ENCODE measurements at places on chromosomes 5 and 9.
A peak's percentile ranks its signal among the peaks of the same experiment; 100 is the strongest.

DNA sequence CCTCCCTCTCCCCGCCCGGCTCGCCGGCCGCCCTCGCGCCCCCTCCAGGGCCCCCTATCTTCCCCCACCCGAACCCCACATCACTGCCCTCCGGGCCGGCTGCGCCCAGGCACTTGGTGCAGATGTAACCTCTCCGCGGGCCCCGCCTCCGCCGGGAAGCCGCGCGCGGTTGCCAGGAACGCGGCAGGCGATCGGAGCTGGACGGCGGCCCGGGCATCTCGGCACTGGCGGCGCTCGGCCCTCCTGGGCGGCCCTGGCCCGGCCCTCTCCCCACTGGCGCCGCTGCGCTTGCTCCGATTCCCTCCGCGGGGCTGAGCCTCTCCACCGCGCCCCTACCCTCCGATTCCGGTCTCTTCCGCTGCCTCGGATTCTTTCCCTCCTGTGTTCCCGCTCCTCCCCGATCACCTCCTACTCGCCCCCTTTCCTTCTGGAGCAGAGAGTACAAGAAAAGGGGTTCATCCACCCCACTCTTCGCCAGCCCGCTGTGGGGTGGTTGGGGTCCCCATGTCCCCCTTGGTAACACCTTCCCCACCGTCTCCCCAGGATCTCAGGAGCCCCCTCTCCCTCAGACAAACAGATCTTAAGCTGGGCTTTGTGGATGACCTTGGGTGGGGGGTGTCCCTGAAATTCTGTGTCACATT, 70.6 kb downstream of the C9orf50 start:
- DNase-seq = no peak

DNA sequence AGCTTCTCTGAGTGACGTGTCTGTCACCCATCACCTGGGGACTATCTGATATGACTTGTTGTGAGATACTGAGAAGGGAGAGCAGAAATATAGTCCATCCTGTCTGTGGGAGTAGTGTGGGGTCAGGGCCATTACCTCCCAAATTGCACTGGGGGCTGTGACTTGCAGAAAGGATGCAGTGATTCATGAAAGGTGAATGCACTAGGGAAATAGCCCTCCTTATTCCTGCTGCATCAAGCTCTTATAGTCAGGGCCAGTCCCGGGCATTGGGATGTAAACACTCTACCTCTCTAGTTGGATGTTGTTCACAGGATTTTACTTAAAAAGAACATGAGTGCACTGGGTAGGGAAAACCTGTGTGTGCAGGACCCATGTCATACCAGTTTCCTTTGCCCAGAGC, 124.8 kb downstream of the STK32A start:
- no peak for DNase-seq

GRCh38 chr5:150036513-150036912, 36.0 kb downstream of the HMGXB3 start:
- DNase-seq = peak; percentile 95

DNA sequence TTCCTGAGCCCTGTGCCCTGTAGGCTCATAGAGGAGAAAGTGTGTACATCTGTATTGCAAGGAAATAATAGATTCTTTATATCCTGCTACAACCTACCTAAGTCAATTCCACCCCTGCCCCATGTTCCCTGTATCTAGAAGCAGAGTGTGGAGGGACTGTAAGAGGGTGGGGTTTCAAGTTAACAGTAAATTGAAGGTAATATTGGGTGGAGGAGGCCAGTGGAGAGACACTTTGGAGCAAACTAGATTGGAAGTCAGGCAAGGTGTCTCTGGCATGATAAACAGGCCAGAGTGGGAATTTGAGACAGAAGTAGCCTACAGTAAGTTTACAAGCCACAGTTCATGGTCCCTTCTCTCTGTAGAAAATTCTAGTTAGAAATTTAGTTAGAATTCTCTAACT, 2.3 kb upstream of the HEMGN start:
- no peak for DNase-seq

DNA sequence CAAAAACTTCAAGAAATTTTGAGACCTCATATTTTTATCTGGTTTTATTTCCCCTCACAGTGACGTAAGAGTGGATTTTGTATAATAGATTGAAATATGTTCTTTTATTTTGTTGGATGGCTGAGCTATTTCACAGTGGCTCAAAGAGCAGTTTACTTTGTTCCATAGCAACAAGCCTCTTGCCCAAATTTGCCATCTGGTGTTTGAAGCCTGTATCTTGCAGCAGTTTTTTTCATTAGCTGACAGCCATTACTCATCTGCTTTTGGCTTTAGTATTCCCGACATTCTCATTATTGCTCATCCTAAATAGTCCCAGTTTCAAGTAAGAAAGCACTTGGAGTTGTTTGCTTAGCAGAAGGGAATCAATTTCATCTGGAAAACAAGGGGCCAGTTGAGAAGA, 36.3 kb downstream of the GDA start:
- DNase-seq = no peak

DNA sequence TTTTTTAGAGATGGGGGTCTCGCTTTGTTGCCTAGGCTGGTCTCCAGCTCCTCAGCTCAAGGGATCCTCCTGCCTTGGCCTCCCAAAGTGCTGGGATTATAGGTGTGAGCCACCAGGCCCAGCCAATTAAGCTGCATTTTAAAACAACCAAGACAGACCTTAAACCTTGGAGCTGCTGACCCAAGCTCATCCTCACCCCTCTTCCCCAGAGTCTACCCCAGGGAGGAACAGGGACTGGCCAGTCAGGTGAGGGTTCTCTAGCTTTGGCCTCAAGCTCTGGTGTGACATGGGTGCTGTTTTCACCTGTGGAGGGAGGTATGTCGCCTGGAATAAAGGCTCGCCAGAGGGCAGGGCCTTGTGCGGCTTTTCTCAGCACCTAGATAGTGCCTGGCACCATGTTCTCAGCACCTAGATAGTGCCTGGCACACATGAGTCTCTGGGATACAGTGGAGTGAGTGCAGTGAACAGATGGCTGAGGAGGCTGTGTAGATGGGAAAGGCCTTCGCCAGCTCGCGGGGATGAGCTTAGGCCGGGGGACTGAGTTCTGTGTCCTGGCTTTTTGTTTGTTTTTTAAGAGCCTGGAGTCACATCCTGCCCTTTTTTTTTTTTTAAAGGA, 7.4 kb downstream of the CDK9 start:
- no peak for DNase-seq

DNA sequence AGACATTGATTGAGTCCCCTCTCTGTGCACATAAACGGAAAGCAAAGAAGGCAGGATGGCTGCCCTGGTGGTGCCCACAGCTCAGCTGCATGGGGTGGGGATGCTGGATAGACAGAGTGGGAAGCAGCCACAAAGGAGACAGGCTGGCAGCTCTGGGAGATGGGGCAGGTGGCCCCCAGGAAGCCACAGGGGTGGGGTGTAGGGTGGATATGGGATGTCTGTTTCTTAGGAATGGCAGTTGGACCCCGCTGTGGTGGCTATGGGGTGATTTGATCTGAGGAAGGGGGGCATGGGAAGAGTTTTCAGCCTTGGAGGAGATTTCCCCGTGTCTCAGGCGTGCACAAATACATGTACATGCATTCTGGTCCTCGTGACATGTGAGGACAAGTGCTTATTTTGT, 50.2 kb upstream of the VDAC1 start:
- no peak for DNase-seq

DNA sequence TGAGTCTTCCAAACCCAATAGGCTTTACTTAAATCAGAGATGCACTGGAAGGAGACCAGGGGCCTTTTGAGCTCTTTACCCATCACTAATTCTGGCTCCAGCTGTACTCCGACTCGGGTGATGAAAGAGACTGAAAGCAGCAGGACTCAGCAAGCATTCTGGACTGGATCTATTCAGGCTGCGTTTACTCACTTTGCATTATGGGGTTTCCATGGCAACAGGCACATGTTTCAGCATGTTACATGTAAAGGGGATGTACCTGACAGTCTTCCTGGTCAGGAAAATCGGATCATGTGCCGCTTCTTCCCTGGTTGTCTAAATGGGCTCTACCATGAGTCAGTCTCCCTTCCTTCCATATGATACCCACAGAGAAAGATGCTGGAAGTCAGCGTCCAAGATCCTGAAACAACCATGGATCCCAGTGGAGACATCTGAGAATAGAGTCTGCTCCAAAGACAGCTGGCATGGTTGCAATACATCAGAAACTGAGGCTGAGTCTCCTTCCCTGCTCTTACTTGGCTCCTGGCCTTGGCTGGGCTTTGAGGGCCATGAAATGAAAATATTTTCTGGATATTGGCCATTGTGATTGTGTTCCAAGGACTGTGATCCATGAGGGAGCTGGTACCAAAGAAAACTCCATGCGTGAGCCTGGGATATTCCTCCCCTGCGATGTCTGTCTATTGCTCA, 102.5 kb upstream of the TNC start:
- DNase-seq = no peak

- DNase-seq = peak; percentile 100
Measured at GRCh38 chr5:17157916-17158529, 59.4 kb upstream of the BASP1 start.

DNA sequence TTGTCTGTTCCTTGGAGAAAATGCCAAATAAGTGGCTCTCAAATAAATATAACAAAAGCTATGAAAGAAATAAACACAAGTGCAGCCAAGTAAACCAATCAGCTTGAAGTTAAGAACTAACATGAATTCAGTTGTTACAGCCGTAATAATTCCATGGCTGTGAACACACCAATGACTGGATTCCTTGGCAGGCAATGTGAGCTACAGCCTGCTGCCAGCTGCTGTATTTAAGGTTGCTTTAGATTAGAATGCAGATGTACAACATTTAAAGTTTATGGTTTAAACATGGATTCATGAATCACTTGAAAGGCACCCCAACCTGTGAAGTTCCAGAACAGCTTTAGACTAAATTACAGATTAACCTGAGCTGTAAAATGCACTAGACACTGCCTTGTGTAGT, 626.4 kb upstream of the SEMA6A start:
- no peak for DNase-seq

All from AG04449 (cell line).